ENCODE measurements at places on chromosomes 6 and 20. TPM values are rescaled to one million over a fixed set of nuclear protein-coding genes. Genes with fewer than 3 reads are reported as not detected.

DNA sequence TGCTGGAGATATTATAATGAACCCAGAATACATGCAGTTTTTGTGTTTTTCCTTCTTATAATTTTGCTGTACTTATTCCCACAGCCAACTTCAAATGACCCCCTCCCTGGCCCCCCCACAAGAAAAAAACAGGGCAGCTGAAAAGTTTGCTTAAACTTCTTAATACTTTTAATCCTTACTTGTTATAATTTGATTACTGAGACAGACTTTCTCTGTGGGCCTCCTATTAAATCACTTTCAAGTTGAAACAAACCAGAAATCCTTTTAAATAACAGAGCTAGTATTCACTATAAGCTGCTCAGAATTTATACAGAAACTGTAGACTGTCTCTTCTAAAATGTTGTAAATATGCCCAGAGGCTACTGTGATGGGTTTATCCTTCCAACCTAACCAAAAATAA is 106.3 kb downstream of the CENPW start:
- H3K4me3 ChIP-seq = no peak overlapping the region
- no peaks in the 10 kb centered on the region for H3K4me1 ChIP-seq
- H3K27me3 ChIP-seq = no peaks in the 10 kb centered on the region
- no peak overlapping the region for H3K27ac ChIP-seq

- H3K4me3 ChIP-seq = no peak overlapping the region
- DNase-seq = no peak
- no peak overlapping the region for H3K27ac ChIP-seq
- no peaks in the 10 kb centered on the region for H3K27me3 ChIP-seq
- no peaks in the 10 kb centered on the region for H3K36me3 ChIP-seq
Measured at GRCh38 chr20:54040531-54040930, 29.9 kb downstream of the BCAS1 start.

DNA sequence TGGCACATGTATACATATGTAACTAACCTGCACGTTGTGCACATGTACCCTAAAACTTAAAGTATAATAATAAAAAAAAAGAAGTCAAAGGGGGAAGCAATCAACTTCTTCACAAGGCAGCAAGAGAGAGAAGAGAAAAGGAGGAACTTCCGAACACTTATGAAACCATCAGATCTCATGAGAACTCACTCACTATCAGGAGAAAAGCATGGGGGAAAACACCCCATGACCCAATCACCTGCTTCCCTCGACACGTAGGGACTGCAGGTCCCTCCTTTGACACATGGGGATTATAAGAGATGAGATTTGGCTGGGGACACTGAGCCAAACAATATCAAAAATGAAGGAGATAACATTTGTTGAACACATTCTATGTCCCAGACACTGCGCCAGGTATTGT is 94.8 kb upstream of the PHACTR1 start:
- H3K27ac ChIP-seq = no peak overlapping the region
- H3K36me3 ChIP-seq = no peaks in the 10 kb centered on the region
- H3K4me3 ChIP-seq = no peak overlapping the region
- DNase-seq = no peak
- no peaks in the 10 kb centered on the region for H3K4me1 ChIP-seq
- peaks cover 2% of the 10 kb centered on the region for H3K27me3 ChIP-seq

- H3K27me3 ChIP-seq = peaks cover 79% of the 10 kb centered on the region
- H3K36me3 ChIP-seq = no peaks in the 10 kb centered on the region
- no peak within 1 kb of the TSS for H3K27ac ChIP-seq
Measured at GRCh38 chr6:6006428-6007365, at the start of gene NRN1. NRN1 (minus strand) TSS chr6:6006925; CDS start chr6:6006749, 176 bp downstream.

- no peaks in the 10 kb centered on the region for H3K36me3 ChIP-seq
- DNase-seq = no peak
- H3K4me1 ChIP-seq = no peaks in the 10 kb centered on the region
- no peaks in the 10 kb centered on the region for H3K27me3 ChIP-seq
Measured at GRCh38 chr20:33348136-33348937, 53.0 kb downstream of the CDK5RAP1 start.

DNA sequence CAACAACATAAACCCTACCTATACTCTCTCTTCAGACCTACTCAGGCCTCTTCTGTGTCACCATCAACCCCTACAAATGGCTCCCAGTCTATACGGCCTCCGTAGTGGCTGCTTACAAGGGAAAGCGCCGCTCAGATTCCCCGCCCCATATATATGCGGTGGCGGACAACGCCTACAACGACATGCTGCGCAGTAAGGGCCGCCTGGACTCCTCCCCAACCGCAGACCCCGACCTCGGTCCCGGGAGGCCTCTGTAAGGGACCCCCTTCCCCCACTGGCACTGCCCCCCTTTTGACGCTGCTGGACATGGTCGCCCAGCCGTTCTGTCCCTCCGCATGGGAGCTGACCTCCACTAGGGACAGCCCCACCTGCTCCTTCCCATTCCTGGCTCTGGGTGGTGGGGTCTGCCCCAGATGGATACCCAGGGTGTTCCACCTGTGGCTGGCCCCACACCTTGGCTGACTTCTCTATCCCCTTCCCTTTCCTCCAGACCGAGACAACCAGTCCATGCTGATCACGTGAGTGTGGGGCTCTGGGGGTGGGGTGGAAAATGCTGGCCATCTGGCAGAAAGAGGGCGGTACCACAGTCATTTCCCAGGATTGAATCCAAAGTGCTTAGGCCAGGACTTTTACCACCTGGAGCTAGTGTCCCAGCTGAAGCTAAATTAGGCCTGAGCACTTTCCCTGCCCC is 25.0 kb downstream of the MYH7B start:
- H3K27me3 ChIP-seq = peaks cover 20% of the 10 kb centered on the region
- H3K4me3 ChIP-seq = no peak overlapping the region
- no peak overlapping the region for H3K27ac ChIP-seq
- H3K36me3 ChIP-seq = no peaks in the 10 kb centered on the region
- H3K4me1 ChIP-seq = no peaks in the 10 kb centered on the region

CCN6 gene
- not detected for total RNA-seq

UTRN gene
- total RNA-seq = 62.1 TPM
